ENCODE measurements at places on chromosomes 7 and 10.

DNA sequence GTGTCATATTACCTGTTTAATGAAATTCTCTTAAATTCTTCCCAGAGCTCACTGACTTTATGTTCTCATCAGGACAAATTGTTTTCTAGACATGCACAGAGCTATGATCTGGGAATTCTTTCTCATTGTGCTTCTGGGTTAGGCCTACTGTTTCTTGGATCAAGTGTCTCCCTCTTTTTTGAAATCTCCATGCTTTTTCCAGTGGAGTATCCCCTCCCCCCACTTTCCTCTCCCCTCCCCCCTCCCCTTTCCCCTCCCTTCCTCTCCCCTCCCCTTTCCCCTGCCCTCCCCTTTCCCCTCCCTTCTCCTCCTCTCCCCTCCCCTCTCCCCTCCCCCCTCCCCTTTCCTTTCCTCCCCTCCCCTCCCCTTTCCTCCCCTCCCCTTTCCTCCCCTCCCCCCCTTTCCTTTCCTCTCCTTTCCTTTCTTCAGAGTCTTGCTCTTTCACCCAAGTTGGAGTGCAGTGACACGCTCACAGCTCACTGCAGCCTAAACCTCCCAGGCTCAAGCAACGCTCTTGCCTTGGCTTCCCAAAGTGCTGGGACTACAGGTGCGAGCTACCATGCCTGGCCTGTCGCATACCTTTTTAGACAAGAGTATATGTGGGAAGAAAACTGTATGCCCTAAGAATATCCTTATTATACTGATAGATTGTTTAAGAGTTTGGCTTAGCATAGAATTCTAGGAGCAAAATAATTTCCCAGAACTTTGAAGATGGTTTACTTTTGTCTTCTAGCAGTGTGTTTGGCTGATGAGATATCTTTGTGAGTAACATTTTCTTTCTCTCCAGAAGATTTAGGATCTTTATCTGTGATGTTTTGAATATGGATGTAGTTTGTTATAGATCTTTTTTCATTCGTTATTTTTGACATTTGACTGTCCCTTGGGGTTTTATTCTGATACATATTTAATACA lies 2.5 kb downstream of the DYNC2I1 start:
- DNase-seq = no peak

DNA sequence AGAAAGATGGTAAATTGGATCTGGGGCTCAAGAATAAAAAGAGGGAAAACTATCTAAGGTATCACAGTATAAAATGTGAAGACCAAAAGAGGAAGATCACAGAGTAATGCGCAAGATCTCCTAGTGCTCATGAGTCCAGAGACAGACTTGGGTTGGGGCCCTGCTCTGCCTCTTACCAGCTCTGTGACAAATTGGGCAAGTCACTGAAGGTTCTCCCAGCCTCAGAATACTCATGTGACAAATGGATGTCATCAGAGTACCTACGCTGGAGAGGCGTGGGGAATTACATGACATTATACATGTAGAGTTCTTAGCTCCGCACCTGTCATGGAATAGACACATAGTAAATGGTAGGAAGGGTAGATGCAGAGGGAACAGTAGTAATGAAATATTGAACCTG lies 124.4 kb downstream of the DOCK4 start:
- no peak for DNase-seq

DNA sequence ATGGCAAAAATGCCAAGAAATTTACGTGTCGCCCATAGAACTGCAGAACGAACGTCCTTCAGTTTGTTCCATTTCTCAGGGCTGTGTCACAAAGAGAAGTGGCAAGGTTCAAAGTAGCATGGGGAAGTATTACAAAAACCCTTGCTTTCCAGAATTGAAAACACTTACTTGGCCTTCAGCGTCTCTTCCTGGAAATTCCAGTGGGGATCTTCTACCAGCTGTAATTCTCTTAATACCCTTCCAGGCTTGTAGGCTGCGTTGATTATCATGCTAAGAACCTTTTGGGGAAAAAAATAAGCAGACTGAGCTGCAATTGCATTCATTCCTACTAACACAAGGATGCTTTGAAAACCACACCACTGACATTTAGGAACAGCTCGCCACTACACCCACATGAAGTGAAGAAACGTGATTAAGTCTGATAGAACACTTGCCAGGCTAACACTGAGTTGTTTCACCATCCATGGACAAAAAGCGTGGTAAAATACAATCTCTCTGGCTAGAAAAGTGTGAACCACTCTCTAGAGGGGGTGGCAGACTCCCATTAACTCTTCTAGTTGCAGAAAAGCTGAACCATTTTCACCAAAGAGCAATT lies 222.3 kb downstream of the SFMBT2 start:
- no peak for DNase-seq

DNA sequence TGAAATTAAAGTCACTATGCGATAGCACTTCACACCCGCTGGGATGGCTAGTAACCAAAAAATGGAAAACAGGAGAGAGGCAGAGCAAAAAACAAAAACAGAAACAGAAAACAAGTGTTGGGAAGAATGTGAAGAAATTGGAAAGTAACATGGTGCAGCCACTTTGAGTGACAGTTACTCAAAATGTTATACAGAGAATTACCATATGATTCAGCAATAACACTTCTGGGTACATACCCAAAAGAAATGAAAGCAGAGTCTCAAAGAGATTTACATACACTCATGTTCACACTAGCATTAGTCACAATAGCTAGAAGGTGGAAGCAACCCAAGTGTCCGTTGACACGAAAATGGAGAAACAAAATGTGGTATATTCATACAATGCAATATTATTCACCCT lies 88.6 kb upstream of the KCNIP2 start:
- DNase-seq = no peak

GRCh38 chr10:62831346-62831745 lies 15.2 kb upstream of the EGR2 start:
- no peak for DNase-seq

GRCh38 chr10:117723343-117723742 lies 180.8 kb downstream of the EMX2 start:
- DNase-seq = no peak

GRCh38 chr7:90568213-90568612 lies 27.9 kb upstream of the CDK14 start:
- DNase-seq = no peak

DNA sequence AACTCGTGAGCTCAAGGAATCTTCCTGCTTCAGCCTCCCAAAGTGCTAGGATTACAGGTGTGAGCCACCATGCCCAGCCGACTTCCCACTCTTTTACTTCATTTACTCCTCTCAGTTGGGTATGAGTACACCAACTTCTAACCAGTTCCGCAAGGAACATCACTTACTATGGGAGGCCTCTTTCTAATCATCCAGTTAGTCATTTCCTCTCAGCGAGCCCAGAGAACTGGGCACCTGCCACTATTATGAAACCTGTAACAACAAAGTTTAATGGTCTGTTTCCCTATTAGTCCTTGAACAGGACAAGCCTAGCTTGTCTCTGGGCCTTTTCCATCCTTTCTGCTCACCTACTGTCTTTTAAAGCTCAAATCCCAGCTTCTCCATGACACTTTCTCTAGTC lies 88.8 kb downstream of the DNMBP start:
- no peak for DNase-seq

GRCh38 chr7:87627634-87627994 lies 584 bp upstream of the RUNDC3B start:
- no peak for DNase-seq

GRCh38 chr7:108055611-108056021 lies 52.7 kb upstream of the LAMB1 start:
- no peak for DNase-seq

GRCh38 chr10:118967160-118967559 lies 62.4 kb upstream of the NANOS1 start:
- DNase-seq = no peak

- DNase-seq = no peak
Observed at GRCh38 chr7:1899196-1899595, 229.1 kb downstream of the ELFN1 start.

DNA sequence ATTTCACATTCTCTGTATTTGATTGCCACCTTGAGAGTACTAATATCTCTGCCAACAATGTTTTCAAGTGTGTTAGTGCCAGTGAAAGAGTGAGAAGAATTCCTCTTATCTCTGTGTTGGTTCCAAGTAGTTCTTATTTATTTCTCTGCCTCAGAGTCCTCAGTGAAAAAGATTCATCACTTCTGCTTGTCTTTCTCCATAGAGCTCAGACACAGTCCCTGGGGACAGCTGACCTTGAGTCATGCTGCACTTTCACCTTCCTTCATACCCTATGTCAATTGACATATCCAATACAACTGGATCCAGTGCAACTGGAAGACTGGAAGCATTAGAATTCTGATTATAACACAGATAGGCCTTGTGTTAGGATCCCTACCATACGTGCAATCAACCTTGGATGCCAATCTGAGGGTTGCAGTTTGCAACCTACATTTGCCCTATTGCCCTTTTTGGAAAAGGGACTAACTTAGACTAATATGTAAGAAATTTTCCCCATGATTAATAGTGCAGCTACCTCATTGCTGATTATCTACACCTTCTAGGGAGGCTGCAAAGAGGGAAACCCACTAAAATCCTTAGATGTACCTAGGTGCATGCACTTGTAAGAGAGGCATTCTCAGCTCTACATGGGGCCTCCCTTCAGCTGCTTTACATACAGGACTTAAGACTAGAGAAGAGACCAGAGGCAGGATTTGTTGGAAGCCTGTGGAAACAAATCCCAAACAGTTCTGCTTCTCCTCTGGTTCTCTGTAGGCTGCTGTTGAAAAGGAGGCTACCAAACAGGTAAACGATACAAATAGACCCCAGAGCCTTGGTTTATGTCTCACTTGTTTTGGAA lies 8.4 kb downstream of the IFIT2 start:
- DNase-seq = no peak

- DNase-seq = no peak
Observed at GRCh38 chr7:47605816-47606575, 24.1 kb upstream of the TNS3 start.

DNA sequence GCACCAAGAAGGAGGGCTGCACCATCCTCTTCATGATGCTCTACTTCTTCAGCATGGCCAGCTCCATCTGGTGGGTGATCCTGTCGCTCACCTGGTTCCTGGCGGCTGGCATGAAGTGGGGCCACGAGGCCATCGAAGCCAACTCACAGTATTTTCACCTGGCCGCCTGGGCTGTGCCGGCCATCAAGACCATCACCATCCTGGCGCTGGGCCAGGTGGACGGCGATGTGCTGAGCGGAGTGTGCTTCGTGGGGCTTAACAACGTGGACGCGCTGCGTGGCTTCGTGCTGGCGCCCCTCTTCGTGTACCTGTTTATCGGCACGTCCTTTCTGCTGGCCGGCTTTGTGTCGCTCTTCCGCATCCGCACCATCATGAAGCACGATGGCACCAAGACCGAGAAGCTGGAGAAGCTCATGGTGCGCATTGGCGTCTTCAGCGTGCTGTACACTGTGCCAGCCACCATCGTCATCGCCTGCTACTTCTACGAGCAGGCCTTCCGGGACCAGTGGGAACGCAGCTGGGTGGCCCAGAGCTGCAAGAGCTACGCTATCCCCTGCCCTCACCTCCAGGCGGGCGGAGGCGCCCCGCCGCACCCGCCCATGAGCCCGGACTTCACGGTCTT lies 1.9 kb downstream of the FZD1 start:
- DNase-seq = peak; percentile 12

GRCh38 chr10:60732807-60733516 lies 45.3 kb upstream of the CDK1 start:
- no peak for DNase-seq

GRCh38 chr7:29619848-29620555 lies 56.4 kb downstream of the PRR15 start:
- no peak for DNase-seq

- no peak for DNase-seq
Observed at GRCh38 chr7:153939177-153939576, 113.0 kb upstream of the DPP6 start.

- no peak for DNase-seq
Observed at GRCh38 chr10:114869520-114869892, 47.9 kb downstream of the FHIP2A start.

- DNase-seq = no peak
Observed at GRCh38 chr10:69906425-69906824, 104.7 kb downstream of the COL13A1 start.

DNA sequence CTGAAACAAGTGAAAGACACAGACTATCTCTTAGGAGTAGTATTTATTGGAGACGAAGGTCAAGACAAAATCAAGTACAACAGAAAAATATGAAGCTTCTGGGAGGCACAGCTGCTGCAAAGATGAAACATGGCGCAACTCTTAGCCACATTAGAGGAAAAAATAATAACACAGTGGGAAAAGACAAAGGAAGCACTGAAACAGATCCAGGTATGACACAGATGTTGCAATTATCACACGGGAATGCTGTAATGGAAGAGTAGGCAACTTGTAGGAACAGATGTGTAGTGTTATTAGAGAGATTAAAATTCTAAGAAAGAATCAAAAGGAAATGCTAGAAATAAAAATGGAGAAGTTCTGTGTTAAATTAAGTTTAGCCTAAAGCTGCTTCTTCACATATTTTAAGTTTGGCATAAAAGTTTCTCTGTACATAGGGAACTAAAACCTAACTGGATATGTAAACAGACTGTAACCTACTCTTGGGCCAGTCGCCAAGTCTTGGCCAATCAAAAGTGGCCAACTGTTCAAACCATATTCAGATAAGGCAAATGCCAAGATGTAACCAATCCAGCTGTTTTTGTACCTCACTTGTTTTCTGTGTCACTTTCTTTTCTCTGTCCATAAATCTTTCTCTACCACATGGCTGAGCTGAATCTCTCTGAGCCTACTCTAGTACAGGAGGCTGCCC lies 1132.0 kb upstream of the LRRTM3 start:
- DNase-seq = no peak

DNA sequence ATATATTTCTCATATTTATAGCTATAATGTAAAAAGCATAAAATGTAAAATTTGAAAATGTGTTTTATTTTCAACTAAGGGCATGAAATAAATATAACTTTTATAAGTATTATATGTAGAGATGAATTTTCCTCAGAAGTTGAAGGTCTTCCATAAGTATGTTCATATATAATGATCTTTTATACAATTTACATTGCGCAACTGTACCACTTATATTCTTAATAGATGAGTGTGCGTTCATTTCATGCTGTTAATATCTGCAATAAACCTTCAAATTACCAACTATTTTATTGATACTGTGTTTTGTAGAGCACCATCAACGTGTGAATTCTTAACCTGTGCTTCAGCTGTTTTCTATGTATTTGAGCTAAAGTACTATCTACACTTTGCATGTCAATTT lies 285.3 kb downstream of the CNTNAP2 start:
- DNase-seq = no peak

DNA sequence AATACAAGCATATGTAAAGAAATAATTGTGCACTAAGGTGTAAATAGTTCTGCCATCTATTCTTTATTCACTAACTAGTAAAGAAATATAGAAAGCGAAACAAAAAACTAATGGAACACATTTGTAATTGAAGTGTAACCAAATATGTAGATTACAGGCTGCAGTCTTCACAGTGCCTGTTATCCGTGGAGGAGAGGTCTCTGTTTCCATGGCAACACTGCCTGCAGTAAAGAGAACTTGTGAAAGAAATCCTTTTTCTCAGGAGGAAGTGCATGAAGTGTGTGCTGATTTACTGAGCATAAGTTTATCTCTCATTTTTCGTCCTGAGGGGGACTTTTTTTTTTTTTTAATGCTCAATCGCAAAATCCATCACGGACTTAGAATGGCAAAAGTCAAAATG lies 102.5 kb downstream of the APBB1IP start:
- DNase-seq = no peak

GRCh38 chr10:14032406-14032998 lies 298.2 kb downstream of the FRMD4A start:
- DNase-seq = no peak

Measured in NCI-H510A (cell line).